Breast epithelium (tissue), 4 donors: ENCODE measurements at places on chromosomes 7 and 10. TPM values are rescaled to one million over a fixed set of nuclear protein-coding genes. Genes with fewer than 3 reads are reported as not detected.

Gene HTR5A
- not detected for total RNA-seq

Gene CREM
- total RNA-seq, result 30.6 TPM

Gene UFSP1
- total RNA-seq, result 4.2 TPM

GRCh38 chr10:33327751-33328150 is 6.7 kb downstream of the NRP1 start:
- no peaks in the 10 kb centered on the region for H3K36me3 ChIP-seq
- H3K27me3 ChIP-seq, result no peaks in the 10 kb centered on the region
- H3K27ac ChIP-seq, result no peak overlapping the region
- H3K4me1 ChIP-seq, result peaks cover 9% of the 10 kb centered on the region

Gene FRMPD2
- total RNA-seq, result not detected

Gene CNNM1
- total RNA-seq, result 0.98 TPM
